ENCODE measurements at places on chromosomes 5 and 9.
A peak's percentile ranks its signal among the peaks of the same experiment; 100 is the strongest.

DNA sequence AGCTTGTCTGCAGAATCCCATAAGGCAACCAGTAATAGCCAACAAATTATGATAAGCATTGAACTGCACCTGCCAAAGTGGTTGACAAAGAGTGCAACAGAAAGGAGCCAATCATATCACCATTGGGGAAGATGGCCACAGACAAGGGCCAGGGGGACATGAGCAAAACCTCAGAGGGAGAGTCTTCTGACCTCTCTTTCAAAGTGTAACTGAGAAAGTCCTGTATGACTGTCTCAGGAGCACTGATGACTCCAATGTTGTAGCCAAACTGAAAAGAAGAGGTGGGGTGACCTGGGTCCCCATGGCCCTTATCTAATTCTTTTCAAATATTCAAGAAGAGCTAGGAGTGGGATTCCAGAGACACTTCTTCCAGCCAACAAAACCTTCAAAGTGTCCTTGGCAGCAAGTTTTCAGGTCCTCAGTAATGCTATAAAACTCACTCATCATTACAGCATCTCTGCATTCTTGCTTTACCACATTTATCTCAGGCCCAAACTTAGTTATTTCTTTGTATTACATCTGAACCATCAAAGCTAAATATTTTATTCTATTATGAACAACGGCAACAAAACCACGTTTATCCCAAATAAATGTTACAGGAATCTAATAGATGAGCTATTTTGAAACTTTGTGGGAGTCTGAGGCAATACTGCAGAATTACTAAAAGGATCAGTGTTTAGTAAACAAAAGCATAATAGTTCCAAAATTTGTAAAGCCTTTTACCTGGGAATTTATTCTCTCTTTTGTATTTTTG, 24.4 kb downstream of the FBLL1 start:
- no peak for DNase-seq

DNA sequence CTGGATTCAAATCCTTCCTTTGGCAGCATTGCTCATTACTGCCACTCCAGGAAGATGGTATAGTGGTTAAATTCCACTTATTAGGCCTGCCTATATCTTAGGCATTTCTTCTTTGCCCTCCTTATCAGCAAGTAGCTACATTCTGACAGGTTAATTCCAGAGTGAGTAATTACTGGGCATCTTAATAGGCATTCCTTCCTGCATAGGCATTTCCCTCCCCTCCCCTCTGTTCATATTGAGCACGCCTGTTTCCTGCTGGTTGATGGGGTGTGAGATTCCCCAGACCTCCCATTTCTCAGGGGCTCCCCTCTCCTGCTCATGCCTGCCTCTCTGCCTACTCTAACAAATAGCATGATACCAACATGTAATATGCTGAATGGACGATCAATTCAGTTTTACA, 305.9 kb downstream of the CYLC2 start:
- DNase-seq: peak; percentile 5

DNA sequence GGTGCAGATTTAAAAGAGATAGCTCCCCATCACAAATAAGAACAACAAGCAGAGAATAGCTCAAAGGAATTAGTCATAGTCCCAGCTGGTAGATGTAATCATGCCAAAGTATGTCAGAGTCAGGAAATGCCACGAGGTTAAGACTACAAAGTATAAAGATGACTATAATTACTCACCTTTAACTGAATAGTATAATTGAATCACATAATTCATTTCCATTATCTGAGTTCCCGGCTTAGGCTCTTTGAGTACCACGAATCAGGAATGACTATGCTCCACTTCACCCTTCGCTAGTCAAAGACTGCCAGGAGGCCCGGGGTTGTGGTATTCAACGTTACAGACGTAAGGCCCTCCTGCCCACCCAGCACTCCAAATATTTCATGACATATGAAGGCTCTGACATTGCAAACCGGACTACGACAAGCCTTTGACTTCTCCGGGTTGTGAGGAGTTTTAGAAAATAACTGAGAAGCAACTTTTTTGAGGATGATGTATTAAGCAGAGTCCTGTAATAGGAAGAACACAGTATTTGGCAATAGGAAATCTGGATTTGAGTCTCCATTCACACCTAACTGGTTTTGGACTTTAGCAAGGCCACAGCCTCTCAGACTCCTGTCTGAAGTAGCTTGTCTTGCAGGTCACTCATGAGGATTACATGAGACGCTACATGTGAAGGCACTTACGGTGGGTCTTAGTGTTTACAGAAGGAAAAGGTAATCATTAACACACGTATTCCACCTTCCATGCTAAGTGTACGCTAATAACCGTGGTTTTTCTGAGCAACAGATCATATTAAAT, 64.6 kb downstream of the ENC1 start:
- peak; percentile 93 for DNase-seq

DNA sequence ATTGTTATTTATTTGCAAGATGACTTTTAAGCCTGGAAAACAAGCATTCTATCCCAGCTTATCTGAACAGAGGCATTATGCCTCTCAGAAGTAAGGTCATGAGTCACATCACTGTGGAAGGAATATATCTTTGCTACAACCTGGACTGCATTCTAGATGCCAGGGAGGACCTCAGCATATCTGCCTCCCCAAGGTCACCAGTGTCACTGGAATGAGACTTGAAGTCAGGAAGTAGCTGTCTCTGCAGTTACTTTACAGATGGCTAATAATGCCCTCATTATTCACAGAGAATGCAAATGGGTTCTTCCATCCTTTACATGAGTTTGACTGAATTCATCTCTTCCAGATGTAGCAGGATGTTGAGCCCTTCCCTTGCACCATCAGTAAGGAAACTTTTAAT, 4.4 kb upstream of the FAM13B start:
- no peak for DNase-seq

- DNase-seq: no peak
Measured at GRCh38 chr9:100229561-100229960, 123.2 kb downstream of the TEX10 start.

GRCh38 chr9:27861887-27862286, 288.6 kb upstream of the C9orf72 start:
- peak; percentile 67 for DNase-seq

DNA sequence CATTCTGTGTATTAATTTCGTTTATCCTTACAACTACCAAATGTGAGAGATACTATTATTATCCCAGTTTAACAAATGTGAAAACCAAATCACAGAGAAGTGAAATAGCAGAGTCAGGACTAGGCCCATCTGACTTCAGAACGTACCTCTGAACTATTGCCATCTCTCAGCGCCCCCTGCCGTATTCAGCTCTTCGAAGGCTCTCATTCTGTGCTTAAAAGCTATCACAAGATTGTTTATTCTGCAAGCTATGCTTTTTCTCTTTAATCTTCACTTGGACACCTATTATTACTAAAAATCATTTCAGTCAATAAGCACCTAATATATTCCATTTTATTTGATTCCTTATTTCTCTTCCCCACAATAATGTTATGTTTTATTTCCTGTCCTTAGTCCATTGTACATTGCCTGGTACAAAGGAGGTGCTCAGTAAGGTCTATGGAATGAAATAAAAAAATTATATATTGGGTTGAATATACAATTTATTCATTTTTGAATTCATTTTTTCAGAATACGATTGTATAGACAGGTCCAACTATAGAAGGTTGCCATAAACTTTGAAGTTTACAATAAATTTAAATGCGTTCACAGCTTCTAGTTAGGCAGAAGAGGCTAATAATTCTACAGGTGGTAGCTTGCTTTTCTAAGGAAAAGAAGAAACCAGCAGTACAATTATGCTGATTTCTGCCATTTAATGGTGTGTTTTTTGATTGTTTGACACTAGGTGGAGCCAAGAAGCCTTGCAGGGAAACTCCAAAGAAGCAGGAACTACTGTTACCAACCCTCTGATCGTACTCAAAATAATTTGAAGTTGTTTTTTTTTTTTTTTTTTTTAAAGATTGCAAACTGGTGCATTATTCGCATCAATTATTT, 202.2 kb upstream of the DMRTA1 start:
- DNase-seq: peak; percentile 67

- DNase-seq: peak; percentile 89
Measured at GRCh38 chr5:74624501-74624900, 16.0 kb downstream of the ENC1 start.

- peak; percentile 45 for DNase-seq
Measured at GRCh38 chr9:126957687-126958053, 43.1 kb downstream of the RALGPS1 start.

DNA sequence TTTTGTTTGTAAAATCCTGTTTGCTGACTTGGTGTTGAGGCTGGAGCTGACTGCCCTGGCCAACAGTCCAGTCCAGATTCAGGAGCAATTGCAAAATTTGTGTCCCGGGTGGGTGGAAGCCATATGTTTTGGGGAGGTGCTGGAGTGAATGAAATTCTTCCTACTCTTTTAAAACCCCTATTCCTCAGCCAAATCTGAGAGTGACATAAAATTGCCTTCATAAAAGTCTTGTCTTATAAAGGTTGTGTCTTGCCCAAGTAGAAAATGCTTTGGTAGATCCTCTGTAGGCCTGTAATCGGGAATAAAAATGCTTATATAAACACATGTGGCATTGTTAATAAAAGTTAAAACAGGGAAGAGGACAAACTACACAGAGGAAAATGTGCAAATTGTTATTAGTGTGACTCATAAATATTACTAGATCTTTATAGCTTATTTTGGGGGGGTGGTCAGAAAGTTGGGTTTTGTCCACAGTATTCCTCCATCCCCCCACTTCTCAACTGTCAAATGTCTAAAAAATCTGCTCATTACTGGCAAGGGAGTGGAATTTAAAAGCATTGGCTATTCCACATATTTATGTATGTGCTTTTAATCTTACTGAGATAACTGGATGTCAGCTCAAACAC, 45.6 kb downstream of the NNT start:
- no peak for DNase-seq

DNA sequence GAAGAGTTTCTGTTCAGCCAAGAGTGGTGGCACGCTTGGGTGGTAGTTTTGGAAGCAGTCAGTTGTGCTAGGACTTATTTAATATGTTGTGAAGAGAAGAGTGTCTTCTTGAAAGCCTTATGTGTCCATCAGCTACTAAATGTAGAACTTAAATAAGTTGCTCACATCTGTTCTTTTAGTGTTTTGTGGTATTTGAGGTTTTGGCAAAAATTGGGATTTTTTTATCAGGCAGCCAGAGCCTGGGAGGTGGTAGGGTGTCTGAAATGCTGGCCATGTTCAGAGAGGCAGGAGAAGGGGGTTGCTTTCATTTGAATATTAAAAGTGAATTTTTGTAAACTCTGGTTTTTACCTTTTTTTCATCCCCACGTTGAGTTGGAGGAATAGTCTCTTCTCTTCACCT, 24.2 kb upstream of the ZBTB34 start:
- DNase-seq: no peak

DNA sequence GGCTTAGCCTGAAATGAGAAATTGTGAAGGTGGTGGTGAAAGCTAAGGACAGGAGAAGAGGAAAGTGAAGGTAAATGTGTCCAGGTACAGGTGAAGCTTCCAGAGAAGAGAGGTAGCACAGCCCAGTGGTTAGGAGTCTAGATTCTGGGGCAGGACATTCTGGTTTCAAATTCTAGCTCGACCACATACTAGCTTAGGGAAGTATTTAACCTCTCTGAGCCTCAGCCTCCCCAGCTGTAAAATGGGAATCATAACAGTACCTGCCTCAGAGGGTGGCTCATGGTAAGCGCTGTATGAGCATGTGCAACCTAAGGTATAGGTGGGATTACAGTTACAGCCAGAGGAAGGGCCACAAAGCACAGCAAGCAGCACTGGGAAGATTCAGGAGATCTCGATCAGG, 55.2 kb downstream of the PCDH1 start:
- DNase-seq: no peak

- DNase-seq: no peak
Measured at GRCh38 chr5:169223595-169223953, 77.4 kb downstream of the SLIT3 start.

DNA sequence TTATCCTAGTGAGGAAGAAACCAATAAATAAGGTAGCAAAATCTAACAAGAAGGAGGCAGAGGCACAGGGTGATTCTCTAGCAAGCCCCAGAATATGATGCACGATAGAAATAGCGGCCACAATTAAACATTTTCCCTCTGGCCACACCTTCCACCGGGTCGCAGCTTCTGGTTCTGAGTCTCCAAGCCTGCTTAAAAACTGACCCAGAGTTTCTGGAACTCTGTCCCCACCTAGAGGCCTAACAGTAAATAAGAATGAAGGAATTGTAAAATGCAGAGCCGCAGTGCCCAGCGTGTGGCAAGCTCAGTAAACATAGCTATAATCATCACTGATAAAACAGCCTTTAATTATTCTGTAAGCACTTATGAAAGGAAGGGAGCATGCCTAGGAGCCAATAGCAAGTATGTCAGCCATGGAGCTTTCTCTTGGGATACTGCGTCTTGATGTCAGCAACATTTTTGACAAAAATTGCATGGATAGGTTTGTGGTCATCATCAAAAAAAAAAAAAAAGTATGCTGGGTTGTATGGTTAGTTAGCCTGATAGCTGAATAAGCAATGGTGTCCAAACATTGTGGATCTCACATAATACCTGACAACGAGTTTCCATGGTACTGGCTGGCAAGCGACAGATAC, 465.5 kb downstream of the DNAH5 start:
- DNase-seq: peak; percentile 59

DNA sequence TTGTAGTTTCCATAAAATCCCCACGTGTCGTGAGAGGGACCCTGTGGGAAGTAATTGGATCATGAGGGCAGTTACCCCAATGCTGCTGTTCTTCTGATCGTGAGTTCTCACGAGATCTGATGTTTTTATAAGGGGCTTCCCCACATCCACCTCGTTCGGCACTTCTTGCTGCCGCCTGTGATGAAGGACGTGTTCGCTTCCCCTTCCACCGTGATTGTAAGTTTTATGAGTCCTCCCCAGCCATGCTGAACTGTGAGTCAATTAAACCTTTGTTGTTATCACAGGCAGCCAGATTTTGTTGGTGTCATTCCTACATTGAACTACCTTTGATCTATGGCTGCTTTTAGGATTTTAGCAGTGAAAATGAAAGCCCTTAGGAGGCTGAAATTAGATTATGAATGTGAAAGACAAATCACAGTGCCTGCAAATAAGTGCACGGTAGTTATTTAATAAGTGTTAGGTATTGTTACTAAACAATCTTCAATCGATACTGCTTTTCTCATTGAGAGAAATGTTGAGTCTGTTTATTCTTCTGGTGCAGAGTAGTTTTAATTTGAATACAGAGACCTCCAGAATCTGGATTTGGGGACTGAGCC, 68.0 kb upstream of the C6 start:
- DNase-seq: no peak

DNA sequence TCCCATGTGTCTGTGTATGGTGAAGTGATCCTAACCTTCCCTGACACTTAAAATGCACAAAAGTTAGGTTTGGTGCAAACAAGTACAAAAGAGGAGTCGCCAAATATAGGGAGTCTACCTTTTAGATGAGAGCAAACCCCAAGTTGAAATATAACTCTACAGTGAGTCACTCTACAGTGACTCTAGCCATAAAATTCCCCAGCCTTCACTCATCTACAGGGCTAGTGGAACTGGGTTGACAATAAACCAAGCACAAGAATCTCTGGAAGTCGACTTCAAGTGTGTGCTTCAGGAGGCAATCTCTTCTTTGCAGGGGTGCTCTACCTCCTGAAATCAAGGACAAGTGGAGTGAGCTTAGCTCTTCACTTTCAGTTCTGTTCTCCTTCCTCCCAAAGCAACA, 3.3 kb downstream of the SHISAL2B start:
- peak; percentile 77 for DNase-seq

All from kidney tubule cell (primary cell).